Epithelial cell of umbilical artery (primary cell): ENCODE measurements at places on chromosomes 11 and 22. TPM values are rescaled to one million over a fixed set of nuclear protein-coding genes. Genes with fewer than 3 reads are reported as not detected.

Gene RASL10A
- total RNA-seq = 0.61 and 2.9 TPM in 2 replicates

Gene C11orf86
- total RNA-seq = not detected in 2 replicates

Gene WBP2NL
- under 0.01 and 0.15 TPM in 2 replicates for total RNA-seq

Gene OR6A2
- total RNA-seq = under 0.01 and 0.46 TPM in 2 replicates

Gene GGT1
- 0.30 and 0.32 TPM in 2 replicates for total RNA-seq

Gene APOBEC3C
- 1.3 and 1.7 TPM in 2 replicates for total RNA-seq

Gene TRMT2A
- total RNA-seq = 42.2 and 45.1 TPM in 2 replicates

Gene ZC3H7B
- 38.3 and 78.6 TPM in 2 replicates for total RNA-seq

Gene ARHGAP20
- 0.97 and 2.4 TPM in 2 replicates for total RNA-seq

Gene SAA4
- not detected in 2 replicates for total RNA-seq
